ENCODE measurements at places on chromosomes 7 and 10. TPM values are rescaled to one million over a fixed set of nuclear protein-coding genes. Genes with fewer than 3 reads are reported as not detected.

SPDYE1 gene
- total RNA-seq: not detected

RTKN2 gene
- 1.1 TPM for total RNA-seq

LRRC17 gene
- total RNA-seq: 147 TPM

LRRC4 gene
- total RNA-seq: not detected

KIF11 gene
- 42.0 TPM for total RNA-seq

LAMB1 gene
- 348 TPM for total RNA-seq

ACSM6 gene
- not detected for total RNA-seq

ADRA2A gene
- under 0.01 TPM for total RNA-seq

CRHR2 gene
- total RNA-seq: not detected
